Central memory CD8-positive, alpha-beta T cell (primary cell): ENCODE measurements at places on chromosomes 2 and 18.

DNA sequence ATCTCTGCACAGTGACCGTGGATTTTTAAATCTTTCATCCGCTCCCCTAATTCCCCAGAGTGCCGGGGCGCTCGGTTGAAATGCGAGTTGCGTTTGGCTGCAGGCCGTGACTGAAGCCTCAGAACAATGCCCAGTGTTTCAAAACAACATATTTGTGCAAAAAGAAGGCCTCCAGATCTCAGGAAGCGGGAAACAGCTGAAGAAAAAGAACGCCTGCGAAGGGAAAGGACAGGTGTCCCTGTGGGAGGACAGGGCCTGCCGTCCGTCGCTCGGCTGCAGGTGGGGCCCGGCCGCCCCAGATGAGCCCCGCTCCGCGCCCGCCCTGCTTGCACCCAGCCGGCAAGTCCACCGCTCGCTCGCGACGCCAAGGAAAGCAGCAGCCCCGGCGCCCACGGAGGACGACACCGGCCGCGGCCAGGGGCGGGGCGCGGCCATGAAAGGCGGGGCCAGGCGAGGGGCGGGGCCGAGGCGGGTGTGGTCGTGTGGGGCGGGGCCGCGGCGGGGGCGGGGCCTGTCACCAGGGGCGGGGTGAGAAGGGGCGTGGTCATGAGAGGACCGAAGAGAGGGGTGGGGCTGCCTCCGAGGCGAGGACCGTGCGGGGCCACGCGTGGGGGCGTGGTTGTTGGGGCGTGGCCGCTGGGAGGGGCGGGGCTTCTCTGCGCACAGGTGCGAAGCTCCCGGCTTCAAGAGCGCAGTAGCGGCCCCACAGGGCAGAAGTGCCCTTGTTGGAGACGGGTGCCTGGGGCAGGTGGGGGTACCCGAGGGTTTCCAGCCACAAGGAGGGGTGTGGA is 17.6 kb upstream of the BOK start:
- H3K36me3 ChIP-seq, result no peaks in the 10 kb centered on the region
- peak; percentile 27 for DNase-seq
- peaks cover 26% of the 10 kb centered on the region for H3K27me3 ChIP-seq
- H3K4me1 ChIP-seq, result no peaks in the 10 kb centered on the region
- H3K4me3 ChIP-seq, result peak overlapping the region; percentile 49

DNA sequence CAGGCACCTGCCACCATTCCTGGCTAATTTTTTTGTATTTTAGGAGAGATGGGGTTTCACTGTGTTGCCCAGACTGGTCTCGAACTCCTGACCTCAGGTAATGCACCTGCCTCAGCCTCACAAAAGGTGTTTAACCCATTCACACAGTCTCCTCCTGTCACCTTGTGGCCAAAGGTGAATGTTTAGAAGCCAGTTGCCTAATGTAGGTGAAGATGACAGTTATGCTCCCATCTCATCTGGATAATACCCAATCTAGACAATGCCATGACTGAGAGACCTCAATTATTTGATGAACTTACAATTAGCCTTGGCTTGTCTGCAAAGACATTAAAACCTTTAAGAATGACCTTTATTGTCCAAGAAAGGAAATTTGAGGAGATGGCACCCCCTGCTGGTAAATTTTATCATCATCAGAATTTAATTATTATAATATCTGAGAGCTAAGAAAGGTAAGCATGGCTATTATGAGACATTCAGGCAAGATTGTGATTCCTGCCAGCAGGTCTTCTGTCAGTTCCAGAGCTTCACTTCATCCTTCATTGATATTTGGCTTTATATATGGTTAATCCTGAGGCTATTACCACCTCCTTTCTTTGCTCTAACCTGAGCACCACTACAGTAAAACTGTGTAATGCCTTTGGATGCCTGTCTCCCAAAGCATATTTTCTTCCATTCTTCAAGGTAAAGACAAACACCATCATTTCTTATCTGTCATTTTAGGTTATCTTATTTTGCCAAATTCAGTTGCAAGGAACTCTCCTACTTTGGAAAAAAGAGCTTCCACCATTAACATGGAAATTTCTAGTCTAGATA is 117.6 kb downstream of the FAM124B start:
- no peak for DNase-seq
- no peak overlapping the region for H3K27ac ChIP-seq
- H3K4me1 ChIP-seq, result no peaks in the 10 kb centered on the region
- H3K27me3 ChIP-seq, result peaks cover 66% of the 10 kb centered on the region
- no peak overlapping the region for H3K4me3 ChIP-seq

DNA sequence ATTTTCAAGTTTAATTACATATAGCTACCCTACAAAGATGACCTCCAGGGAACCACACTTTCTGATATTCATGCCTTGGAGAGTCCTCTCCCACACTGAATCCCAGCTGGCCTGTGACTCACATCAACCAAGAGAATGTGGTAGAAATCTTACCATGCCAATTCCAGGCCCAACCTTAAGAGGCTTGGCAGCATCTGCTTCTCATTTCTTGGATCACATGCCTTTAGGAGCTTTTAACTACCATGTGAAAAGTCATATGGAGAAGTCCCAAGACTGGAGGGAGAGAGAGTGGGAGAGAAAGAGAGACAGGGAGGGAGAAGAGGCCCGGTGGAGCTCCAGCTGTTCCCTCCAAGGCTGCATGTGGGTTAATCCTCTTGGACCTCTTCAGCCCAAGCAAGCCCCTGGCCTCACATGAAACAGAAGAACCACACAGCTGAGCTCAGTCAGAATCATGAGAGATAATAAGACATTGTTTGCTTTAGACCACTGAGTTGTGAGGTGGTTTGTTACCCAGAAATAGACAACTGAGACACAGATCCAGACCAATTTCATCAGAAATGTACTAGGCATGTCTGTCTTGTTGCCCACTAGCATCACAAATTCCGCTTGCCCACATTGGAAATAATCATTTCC is 190.7 kb downstream of the MTCL1 start:
- no peaks in the 10 kb centered on the region for H3K36me3 ChIP-seq
- H3K27ac ChIP-seq, result no peak overlapping the region
- no peak overlapping the region for H3K4me3 ChIP-seq
- no peaks in the 10 kb centered on the region for H3K4me1 ChIP-seq
- no peak for DNase-seq

DNA sequence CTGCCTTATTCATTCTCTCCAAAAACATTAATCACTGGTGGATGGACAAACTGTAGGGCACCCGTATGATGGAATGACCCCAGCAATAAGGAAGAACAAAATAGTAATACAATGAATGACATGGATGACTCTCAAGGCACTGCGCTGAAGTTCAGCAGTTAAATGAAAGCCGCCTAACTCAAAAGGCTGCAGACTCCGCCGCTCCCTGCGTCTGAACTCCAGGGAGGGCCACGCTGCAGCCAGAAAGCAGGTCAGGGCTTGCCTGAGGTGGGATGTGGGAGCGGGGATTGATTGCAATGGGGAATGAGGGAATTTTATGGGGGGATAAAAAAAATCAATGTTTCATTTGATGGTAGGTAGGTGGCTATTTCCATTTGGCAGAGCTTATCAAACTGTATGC is 86.5 kb upstream of the LAPTM4A start:
- DNase-seq, result no peak
- no peaks in the 10 kb centered on the region for H3K36me3 ChIP-seq
- no peak overlapping the region for H3K4me3 ChIP-seq
- H3K4me1 ChIP-seq, result no peaks in the 10 kb centered on the region
- no peak overlapping the region for H3K27ac ChIP-seq

DNA sequence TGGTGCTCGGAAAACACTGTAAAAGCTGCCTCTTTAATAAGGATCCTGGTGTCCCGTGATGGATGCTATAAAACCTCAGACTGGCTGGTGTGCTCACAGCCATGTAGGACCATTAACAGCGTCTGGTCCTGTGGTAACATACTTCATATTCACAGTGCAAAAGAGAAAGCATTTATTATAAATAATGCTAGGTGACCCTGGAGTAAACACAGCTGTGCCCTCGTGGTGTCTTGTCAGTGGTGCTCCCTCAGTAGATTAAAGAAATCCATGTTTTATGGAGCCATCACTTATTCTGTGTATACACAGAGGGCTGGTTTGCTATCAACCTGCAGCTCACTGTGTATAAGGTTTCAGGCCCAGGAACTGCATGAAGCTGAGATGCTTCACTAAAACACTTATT is 106.9 kb downstream of the CDK15 start:
- H3K27me3 ChIP-seq, result no peaks in the 10 kb centered on the region
- no peak overlapping the region for H3K27ac ChIP-seq
- no peak for DNase-seq

- H3K4me1 ChIP-seq, result no peaks in the 10 kb centered on the region
- H3K27me3 ChIP-seq, result peaks cover 24% of the 10 kb centered on the region
- no peak overlapping the region for H3K4me3 ChIP-seq
- no peak for DNase-seq
- H3K27ac ChIP-seq, result no peak overlapping the region
Measured at GRCh38 chr2:109341355-109342255, 212.6 kb downstream of the SH3RF3 start.

DNA sequence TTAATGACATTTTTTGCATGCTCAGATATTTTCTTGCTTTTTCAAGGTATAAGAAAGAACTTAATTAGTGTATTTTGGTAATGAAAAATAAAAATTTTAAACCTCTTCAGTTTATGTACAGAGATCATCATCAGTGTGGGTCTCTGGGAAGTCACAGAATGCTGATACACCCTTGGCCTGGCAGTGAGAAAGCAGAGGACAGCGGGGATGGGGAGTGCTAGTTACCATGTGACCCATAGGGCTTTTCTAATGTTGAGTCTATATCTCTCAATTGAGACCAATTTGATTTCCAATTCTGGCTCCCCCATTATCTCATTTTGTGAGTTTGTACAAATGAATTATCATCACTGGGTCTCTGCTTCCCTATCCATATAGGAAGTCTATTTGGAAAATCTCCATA is 305.7 kb downstream of the CYRIA start:
- no peak for DNase-seq
- H3K36me3 ChIP-seq, result no peaks in the 10 kb centered on the region
- no peak overlapping the region for H3K4me3 ChIP-seq
- H3K4me1 ChIP-seq, result no peaks in the 10 kb centered on the region

DNA sequence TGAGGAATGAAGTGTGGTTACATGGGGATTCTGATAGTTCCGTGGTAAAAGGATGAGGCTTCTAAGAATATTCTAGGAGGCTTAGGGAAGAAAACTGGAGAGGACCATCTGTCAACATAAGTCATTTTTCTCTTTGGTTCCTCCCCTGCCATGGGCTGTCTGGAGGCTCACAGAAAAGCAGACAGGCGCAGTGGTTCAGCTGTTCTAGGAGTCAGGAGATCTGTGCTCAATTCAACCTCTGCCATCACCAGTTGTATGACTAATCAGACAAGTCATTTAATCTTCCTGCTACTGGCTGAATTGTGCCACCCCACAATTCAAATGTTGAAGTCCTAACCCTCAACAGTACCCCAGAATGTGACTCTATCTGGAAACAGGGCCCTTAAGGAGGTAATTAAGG is 36.4 kb downstream of the ADAM17 start:
- no peak overlapping the region for H3K27ac ChIP-seq
- H3K36me3 ChIP-seq, result peaks cover 46% of the 10 kb centered on the region
- H3K4me1 ChIP-seq, result no peaks in the 10 kb centered on the region

- H3K4me1 ChIP-seq, result peaks cover 23% of the 10 kb centered on the region
- DNase-seq, result peak; percentile 10
- peaks cover 93% of the 10 kb centered on the region for H3K27me3 ChIP-seq
- H3K36me3 ChIP-seq, result peaks cover 1% of the 10 kb centered on the region
- no peak overlapping the region for H3K27ac ChIP-seq
- no peak overlapping the region for H3K4me3 ChIP-seq
Measured at GRCh38 chr2:72153026-72153791, 5.5 kb upstream of the CYP26B1 start.

DNA sequence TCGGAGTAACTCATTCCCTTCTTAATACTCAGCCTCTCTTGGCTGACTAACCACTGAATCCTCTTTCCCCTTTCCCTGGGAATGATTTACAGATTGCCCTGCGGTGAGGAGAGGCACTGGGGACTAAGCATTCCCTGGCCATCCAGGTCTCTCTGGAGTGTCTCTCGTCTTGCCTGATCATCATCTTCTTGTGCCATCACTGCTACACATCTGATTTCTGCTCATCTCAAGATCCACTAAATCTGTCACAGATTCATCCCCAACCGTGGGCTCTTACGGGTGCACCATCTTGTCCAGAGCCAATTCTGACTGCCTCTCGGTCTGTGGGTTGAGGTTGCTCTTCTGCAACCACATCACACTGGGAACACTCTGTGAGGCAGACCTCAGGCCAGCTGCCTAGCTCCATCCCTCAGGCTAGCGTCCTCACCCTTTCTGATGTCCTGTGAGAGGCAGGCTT is 12.0 kb downstream of the SFTPB start:
- H3K27me3 ChIP-seq, result no peaks in the 10 kb centered on the region
- peaks cover 21% of the 10 kb centered on the region for H3K36me3 ChIP-seq
- no peak overlapping the region for H3K4me3 ChIP-seq

GRCh38 chr18:66582211-66582610 is 21.7 kb downstream of the CDH19 start:
- no peak for DNase-seq
- no peaks in the 10 kb centered on the region for H3K4me1 ChIP-seq
- no peaks in the 10 kb centered on the region for H3K27me3 ChIP-seq
- no peak overlapping the region for H3K4me3 ChIP-seq
- H3K27ac ChIP-seq, result no peak overlapping the region

- H3K36me3 ChIP-seq, result no peaks in the 10 kb centered on the region
- no peaks in the 10 kb centered on the region for H3K4me1 ChIP-seq
Measured at GRCh38 chr18:939166-939565, 34.5 kb downstream of the ADCYAP1 start.

GRCh38 chr2:75807992-75808391 is 97.3 kb upstream of the GCFC2 start:
- DNase-seq, result no peak
- H3K36me3 ChIP-seq, result no peaks in the 10 kb centered on the region
- no peak overlapping the region for H3K27ac ChIP-seq
- H3K27me3 ChIP-seq, result no peaks in the 10 kb centered on the region
- H3K4me1 ChIP-seq, result no peaks in the 10 kb centered on the region

- peaks cover 2% of the 10 kb centered on the region for H3K36me3 ChIP-seq
- H3K4me3 ChIP-seq, result no peak overlapping the region
- no peaks in the 10 kb centered on the region for H3K4me1 ChIP-seq
- no peak for DNase-seq
Measured at GRCh38 chr2:179104736-179105135, 54.8 kb upstream of the CCDC141 start.

- peaks cover 29% of the 10 kb centered on the region for H3K36me3 ChIP-seq
- no peak overlapping the region for H3K4me3 ChIP-seq
- H3K27me3 ChIP-seq, result no peaks in the 10 kb centered on the region
- no peak for DNase-seq
- H3K27ac ChIP-seq, result peak overlapping the region; percentile 76
- H3K4me1 ChIP-seq, result peaks cover 5% of the 10 kb centered on the region
Measured at GRCh38 chr2:69911985-69912563, 2.8 kb upstream of the MXD1 start.
